ENCODE measurements at places on chromosomes 6 and 20. TPM values are rescaled to one million over a fixed set of nuclear protein-coding genes. Genes with fewer than 3 reads are reported as not detected.
A peak's percentile ranks its signal among the peaks of the same experiment; 100 is the strongest.

DNA sequence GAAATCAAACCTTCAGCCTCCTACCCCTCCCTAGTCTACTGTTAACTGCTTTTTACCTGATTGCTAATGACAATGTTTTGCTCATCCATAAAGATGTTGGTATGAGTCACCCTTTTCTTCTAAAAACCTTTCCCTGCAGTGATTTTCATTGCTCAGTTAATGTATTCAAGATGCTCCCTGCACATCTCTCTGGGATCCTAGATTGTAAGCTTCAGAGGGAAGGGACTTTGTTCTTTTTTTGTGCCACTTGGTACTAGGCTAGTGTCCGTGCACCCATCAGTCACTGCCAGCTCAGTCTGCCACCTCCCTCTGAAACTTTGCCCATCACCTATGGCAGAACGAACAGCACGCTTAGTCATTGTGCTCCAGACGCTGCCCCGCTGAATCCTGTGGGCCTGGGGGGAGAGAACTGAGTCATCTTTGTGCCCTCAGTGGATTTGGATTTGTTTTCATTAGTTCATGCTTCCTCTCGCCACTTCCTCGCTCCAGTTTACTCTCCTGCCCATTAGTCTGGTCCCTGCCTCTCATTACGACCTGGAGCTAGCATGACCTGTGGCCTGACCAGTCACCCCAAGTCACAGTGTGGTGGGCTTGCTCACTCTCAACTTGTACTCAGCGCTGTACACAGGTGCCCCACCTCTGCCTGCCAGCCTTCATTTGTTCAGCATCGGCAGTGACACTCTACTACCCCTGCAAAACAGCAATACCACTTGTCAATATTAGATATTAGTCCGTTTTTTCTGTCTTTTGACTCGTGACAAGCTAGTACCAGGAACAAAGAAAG is 78.0 kb upstream of the TMEM181 start:
- DNase-seq, result peak; percentile 48

- DNase-seq, result no peak
Observed at GRCh38 chr6:37602346-37602745, 95.3 kb downstream of the MDGA1 start.

GRCh38 chr6:30447237-30447636 is 42.1 kb upstream of the HLA-E start:
- DNase-seq, result peak; percentile 32

GRCh38 chr20:16000112-16000511 is 573.1 kb downstream of the KIF16B start:
- DNase-seq, result no peak

GRCh38 chr6:32761072-32761471 is 2.3 kb downstream of the HLA-DQB2 start:
- no peak for DNase-seq

GJA10 gene
- polyA plus RNA-seq, result not detected

GRM4 gene
- polyA plus RNA-seq, result 0.13 TPM

PDYN gene
- polyA plus RNA-seq, result not detected

METTL24 gene
- not detected for polyA plus RNA-seq

- DNase-seq, result no peak
Observed at GRCh38 chr20:38209054-38209675, 44.1 kb upstream of the TGM2 start.

GRCh38 chr6:87690441-87690840 is 11.6 kb downstream of the AKIRIN2 start:
- no peak for DNase-seq

DNA sequence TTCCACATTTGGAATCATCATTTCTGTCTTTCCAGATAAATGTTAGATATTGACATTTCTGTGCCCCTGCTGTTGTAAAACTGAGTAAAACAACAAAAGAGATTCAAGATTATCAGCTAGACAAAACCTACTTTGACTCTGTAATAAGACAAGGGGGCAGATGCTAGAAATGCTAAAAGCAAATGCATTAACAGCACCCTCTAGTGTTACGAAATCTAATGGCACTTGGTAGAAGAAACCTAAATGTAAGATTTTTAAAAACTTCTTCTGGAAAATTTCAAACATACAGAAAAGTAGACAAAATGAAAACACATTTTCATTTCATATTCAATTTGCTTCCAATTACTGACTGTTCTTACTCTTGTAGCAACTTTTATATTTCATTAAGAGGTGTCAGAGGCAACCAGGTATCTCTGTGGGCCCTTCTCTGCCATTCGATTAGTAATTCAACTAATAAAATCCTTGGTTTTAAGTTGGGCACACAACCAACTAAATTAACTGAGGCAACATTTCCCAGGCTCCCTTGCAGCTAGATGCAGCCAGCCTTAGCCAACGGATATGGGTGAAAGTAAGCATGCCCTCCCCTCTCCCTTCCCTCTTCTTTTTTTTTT is 45.0 kb downstream of the SLC23A2 start:
- DNase-seq, result peak; percentile 79

MOG gene
- not detected for polyA plus RNA-seq

HCK gene
- not detected for polyA plus RNA-seq

DNA sequence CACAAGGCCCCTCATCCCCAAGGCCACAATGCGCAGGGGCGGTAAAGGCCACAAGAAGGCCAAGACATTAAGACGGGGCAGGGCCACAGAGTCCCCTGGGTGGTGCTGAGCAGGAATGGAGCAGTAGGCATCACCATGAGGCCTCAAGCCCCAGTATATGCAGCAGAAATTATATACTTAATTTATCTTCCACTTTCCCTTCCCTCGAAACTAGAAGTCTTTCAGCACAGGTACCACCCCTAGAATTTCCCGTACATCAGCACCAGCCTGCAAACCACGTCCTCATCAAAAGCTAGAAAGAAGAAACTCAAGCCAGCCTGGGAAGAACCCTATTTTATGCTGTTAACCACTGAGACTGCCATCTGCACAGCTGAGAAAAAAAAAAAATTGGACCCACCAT is 89.4 kb downstream of the PLG start:
- no peak for DNase-seq

GRCh38 chr6:22884456-22884855 is 315.1 kb downstream of the HDGFL1 start:
- DNase-seq, result no peak

- no peak for DNase-seq
Observed at GRCh38 chr6:90288404-90288803, 8.2 kb downstream of the BACH2 start.

DNA sequence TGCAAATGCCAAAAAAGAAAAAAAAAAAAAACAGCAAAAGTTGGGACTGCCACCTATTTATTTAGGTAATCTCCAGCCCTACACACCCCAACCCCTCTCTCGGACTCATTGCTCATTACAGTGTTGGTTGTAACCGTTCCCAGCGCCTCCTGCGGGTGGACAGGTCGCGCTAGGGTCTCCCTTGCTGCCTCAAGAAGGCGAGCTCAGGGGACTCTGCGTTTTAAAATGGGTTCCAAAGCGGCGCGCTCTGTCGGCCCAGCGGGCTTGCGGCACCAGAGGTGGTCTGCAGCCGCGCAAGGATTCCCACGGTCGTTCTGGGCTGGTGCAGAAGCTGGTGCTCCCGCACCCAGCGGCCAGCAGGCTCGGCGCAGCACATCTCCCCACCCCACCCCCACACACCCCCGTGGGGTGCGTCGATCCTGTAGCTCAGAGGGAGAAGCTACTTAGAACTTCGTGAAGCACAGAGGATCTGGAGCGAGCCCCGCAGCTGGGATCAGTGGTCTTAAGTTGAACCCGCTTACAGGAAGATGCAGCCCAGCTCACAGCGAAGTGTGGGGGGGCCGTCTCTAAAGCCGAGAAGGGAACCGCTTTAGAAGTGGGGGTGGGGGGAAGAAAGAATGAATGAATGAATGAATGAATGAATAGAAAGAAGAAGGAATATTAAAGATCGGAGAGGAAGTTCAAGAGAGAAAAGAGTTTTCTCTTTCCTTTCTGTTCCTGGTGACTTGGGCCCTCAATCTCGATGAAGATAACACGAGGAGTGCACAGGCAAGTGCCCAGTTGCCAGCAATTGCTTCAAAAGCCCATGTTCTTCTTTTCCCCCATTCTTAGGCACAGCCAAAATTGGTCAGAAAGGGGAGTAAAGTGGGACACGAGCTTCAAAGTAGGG is 780 bp downstream of the TFAP2A start:
- DNase-seq, result peak; percentile 62

DNA sequence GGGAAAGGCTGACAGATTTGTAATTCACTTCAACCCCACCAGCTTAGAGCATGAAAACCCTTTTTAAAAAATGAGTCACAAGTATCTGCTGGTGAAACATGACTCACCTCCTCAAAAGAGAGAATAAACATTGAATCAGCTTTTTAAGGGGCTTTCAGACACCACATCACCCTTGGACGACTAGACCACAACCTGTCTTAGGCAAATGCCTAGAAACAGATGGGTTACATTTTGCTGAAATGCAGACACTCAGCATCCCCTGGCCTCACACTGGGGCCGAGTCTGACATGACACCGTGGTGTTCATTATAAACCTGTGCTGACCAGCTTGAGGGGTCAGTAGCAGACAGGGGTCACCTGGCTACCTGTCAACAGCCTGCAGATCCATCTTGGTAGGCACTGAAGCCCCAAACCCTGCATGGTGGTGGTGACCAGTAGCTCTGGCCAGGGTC is 175.3 kb upstream of the CST7 start:
- peak; percentile 69 for DNase-seq

BCL2L1 gene
- polyA plus RNA-seq, result 157 TPM

RFX6 gene
- polyA plus RNA-seq, result not detected

OR12D3 gene
- polyA plus RNA-seq, result not detected

- no peak for DNase-seq
Observed at GRCh38 chr6:28914941-28915340, 8.8 kb downstream of the TRIM27 start.

XKR7 gene
- not detected for polyA plus RNA-seq

DNA sequence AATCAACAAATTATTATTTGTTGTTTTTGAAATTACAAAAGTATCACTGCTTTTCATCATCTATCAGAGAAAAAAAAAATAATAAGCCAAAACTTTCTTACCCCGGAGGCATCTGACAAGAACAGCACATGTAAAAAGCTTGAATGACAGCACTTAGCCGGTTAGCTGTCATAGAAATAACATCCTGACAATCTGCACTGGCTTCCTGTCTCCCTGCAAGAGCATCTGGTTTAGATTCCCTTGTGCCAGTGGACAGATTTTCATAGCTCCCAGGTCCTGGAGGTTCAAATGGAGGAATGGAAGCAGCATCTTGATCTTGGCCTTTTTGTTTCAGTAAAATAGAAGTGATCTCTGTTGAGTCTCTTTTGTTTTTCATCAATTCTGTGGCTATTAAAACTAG is 74.8 kb downstream of the HACE1 start:
- DNase-seq, result no peak

GRCh38 chr6:17525637-17526036 is 74.5 kb upstream of the FAM8A1 start:
- no peak for DNase-seq

BPIFB1 gene
- not detected for polyA plus RNA-seq

DNA sequence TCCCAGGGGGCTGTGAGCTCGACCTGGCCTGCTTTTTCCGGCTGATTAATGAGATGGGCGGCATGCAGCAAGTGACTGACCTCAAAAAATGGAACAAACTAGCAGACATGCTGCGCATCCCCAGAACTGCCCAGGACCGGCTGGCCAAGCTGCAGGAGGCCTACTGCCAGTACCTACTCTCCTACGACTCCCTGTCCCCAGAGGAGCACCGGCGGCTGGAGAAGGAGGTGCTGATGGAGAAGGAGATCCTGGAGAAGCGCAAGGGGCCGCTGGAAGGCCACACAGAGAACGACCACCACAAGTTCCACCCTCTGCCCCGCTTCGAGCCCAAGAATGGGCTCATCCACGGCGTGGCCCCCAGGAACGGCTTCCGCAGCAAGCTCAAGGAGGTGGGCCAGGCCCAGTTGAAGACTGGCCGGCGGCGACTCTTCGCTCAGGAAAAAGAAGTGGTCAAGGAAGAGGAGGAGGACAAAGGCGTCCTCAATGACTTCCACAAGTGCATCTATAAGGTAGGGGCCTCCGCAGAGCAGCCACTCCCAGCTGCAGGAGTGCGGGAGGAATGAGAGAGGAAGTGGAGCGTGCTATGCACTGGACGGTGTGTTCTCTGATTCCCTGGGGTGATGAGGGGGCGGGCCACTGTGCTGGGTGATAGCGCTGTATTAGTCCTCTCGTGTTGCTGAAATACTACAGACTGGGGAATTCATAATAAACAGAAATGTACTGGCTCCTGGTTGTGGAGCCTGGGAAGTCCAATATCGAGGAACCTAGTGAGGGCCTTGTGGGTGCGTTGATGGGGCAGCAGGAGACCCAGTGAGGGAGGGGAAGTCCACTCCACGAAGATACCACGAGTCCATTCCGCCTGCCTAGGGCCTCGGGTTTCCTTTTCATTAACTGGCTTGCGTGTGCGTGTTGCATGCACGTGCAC is 161.7 kb downstream of the DTNBP1 start:
- no peak for DNase-seq

DNA sequence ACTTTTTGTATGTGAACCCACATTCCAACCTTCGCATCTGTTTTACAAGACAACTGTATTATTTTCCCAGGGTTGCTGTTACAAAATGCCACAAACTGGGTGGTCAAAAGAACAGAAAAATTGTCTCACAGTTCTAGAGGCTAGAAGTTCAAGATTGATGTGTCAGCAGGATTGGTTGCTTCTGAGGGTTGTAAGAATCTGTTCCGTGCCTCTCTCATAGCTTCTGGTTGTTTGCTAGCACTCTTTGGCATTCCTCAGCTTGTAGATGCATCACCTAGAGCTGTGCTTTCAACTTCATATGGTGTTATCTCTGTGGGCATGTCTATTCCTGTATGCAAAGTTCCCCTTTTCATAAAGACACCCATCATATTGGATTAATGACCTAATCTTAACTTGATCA is 1067.2 kb downstream of the EPHA7 start:
- DNase-seq, result no peak

- DNase-seq, result no peak
Observed at GRCh38 chr6:166615059-166615770, 11.8 kb downstream of the RPS6KA2 start.

CPNE5 gene
- polyA plus RNA-seq, result 0.03 TPM

DNA sequence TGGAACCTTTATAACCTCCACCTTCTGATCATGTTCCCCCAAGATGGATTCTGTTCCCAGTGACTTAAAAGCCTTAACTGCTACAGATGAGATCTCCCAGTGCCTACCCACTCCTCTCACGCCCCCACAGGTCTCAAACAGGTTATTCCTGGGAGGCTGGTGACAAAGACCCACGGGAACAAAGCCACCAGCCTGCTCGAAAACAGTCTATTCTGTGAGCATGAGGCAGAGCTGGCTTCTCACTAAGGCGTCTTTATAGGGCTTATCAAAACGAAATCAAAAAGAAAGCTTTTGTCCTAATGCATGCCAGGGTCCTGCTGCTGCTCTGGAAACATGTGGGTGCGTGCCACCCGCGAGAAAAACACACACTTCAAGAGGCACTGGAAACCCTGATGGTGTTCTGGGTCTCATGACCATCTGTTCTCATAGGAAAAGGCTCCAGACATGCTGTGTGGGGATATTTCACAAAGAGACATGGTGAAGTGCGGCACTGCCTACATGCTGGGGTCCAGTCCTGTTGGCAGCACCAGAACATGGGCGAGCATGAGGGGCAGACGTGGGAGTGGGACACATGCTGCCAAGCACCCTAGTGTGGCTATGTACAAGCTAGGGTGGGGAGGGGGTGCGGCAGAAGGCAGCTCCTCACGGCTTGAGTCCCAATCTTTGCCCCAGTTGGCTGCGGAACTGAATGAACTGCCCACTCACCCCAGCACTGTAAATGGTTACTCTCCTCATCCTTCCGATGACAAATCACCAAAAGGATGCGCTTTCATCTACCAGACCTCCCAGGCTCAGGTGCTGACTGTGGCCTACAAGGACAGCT is 2.1 kb downstream of the FKBP1A start:
- no peak for DNase-seq
